ENCODE measurements at places on chromosomes 3 and 15.
A peak's percentile ranks its signal among the peaks of the same experiment; 100 is the strongest.

- no peak for DNase-seq
Measured at GRCh38 chr3:128424508-128425069, 42.1 kb downstream of the DNAJB8 start.

DNA sequence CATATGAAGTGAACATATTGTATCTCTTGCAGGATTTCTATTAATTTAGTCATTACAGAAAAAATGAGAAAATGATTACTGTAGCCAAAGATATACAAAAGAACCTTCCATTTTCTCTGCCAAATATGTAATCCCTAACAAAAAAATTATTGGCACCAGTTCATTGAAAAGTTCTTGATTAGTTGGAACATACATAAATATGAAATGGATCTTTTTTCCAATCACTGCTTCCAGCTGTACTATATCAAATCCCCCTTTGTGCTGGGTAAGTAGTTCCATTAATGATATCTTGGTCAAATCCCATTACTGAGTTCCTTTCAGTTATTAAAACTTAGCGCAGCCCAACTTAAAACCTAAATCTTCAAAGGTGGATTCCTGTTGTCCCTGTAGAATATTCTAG is 263.8 kb downstream of the SLC9A9 start:
- DNase-seq: no peak

GRCh38 chr3:134110963-134111362 is 81.2 kb upstream of the SLCO2A1 start:
- no peak for DNase-seq

DNA sequence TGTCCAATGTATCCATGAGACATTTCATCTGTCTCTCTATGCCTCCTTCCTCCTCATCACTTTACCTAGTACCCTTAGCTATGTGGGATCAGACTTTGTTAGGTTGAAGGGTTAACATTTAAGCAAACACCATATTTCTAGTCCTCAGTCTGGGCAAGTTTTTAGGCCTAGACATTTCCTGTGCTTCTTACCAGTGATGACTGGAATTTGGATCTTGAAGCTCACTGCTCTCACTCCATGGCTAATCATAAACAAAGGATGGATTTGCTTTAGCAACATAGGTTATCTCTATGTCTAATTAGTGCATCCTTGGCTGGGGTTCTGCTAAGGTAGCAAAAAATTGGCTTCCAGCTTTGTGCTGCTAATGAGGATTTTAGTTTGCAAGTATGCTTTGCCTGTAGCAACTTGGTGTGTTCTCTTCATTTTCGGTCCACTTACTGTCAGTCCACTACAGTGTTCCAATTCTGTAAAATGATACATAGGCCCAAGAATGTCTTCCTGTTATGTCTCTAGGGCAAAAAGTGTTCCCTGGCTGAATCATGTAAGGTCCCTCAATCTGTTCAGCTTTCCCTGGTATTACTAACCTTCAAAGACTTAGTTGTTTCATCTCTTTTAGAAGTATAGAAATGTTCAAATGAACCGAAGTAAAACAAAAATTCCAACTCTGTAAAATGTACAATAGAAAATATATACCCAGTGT is 615.4 kb downstream of the CADM2 start:
- no peak for DNase-seq

GRCh38 chr15:42604894-42605744 is 29.7 kb downstream of the STARD9 start:
- no peak for DNase-seq

DNA sequence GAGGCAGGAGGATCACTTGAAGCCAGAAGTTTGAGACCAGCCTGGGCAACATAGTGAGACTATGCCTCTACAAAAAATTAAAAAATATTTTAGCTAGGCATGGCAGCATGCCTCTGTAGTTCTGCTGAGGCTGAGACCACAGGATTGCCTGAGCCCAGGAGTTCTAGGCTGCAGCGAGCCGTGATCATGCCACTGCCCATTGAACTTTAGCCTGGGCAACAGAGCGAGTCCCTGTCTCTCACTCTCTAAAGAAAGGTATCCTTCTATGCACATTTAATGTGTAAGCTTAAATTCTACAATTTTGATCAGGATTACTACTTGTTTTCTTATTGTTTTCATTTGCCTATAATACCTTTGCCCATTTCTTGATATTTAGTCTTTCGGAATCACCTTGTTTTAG is 26.8 kb downstream of the GALK2 start:
- DNase-seq: no peak

GRCh38 chr3:32586356-32586755 is 15.7 kb upstream of the DYNC1LI1 start:
- DNase-seq: no peak

DNA sequence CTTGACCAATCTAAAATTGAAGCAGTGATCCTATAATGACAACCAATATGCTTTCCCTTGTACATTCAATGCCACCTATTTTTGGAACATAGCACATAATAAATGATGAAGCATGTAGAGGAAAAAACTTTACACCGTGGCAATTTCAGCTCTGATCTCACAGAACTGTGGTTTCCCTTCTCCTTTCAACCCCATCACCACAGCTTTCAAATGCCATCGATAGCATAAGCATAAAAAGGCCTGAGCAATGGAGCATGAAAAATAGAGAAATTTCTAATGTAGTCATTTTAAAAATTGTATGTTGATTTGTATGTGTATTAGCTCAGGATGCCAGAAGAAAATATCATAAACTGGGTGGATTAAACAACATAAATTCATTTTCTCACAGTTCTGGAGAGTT is 406.0 kb upstream of the TMCO5A start:
- DNase-seq: no peak

DNA sequence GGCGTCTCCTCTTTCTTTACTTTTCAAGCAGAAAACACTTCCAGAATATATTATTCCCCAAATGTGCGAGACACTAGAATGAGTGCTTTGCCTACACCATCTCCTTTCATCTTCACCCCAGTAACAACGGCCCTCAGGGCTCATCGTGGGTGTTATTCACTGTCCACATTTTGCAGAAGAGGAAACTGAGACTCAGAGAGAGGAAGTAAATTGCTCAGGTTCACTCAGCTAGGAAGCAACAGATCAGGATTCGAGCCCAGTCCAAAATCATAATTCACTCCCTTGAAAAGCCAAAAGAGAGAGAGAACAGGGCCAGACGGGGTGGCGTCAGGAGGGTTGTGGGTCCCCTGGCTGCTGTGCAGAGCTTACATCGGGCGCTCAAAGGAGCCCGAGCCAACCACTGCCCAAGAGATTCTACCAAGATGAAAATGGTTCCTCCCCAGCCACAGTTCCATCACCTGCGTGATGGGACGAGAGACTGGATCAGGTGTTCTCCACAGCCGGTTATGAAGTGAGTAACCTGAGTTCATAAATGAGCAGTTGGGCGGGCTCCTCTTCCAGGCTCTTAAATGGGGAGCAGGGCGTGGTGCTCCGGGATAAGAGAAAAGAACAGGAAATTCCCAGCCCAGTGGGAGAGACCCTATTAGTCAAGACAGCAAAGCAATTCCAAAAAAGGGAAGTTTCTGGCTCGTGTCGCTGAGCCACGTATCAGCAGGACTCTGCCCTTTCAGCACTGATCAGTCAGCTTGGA is 48.6 kb upstream of the FLNB start:
- DNase-seq: peak; percentile 68

DNA sequence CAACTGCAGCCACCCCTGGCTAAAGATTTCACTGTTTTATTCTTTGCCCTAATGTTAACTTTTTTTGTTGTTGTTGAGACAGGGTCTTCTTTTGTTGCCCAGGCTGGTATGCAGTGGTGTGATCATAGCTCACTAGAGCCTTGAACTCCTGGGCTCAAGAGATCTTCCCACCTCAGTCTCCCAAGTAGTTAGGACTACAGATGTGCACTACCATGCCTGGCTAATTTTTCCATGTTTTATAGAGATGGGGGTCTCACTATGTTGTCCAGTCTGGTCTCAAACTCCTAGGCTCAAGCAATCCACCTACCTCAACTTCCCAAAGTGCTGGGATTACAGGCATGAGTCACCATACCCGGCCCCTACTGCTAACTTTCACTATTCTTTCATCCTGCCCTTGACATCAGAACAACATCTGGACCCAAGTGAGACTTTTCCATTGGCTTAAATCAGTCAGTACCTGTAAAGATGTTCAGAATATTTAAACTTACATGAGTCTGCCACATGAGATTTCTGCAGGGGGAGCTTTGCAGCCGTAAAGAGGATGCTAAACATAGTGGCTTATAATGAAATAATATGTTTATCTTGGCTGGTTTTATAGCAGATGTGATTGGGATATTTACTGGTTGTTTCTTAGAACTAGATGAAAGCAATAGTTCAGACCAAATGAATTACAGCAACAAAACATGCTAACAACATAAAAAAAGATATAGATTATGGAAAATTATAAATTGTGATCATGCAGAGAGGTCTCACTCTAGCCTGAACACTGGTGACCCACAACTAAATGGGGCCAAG is 73.6 kb downstream of the HMG20A start:
- DNase-seq: no peak

DNA sequence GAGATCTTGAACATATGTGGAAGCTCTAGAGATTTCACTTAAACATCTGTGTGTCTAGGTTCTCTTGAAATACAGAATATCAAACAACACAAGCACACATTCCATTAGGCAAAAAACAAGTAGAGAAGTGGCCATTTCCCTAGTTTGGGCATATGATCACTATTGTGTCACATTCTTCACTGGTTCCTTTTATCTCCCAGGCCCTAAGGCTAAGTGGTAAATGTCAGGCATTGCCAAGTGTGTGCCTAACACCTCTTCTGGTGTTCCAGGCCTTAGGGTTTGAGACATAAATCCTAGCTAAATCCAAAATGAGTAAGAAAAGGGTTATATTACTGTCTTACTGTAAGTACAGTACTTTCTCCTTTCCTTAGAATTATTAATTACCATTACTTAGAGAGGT is 880.1 kb downstream of the PDCD6IP start:
- DNase-seq: no peak

- no peak for DNase-seq
Measured at GRCh38 chr15:101115393-101115785, 136.5 kb downstream of the CHSY1 start.

DNA sequence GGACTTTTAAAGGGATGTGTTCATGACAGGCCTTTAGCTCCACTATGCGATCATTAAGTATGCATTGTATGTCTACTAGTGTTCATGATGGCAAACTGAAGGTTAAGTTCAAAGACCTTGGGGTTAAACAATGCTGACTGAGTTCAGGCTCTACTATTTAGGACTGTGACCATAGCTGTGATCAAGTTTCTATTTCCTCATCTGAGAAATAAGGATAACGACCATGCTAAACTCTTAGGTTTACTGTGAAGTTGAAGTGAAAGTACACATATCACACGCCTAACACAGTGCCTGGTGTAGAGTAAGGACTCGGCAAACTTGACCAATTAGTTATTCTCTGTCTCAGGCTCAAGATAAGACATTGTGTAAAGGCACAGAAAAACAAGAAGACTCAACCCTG is 243.2 kb downstream of the MBNL1 start:
- no peak for DNase-seq

DNA sequence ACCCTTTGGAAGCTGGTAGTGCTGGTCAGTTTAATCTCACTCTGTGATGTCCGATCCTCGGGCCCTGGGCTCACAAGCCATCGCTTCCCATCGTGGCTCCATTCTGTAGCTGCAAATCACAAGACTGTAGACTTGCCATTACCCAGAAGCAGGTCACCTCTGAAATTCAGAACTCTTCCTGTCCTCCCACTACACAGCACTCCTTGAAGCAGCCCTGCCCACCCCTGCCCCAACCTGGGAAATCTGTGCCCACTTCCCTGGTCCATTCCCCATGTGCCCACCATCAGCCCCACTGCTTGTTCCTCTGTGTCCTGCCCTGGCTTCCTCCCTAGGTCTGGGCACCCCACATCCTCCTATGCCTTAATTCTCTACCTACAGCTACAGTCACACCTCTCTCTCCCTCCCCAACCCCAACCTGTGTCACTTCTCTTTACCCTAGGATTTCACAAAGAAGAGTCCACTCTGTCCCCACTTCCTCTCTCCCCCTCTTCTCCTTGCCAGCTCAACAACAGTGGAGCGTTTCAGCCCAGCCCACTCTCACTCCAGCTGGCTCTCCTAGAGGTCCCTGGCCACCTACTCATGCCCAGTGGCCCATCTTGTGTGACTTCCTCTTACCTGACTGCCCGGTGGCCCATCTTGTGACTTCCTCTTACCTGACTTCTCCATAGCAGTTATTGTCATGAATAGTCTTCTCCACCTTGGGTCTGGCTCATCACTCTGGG is 8.3 kb downstream of the ZNF710 start:
- DNase-seq: no peak

GRCh38 chr15:81095690-81096365 is 38.2 kb upstream of the CFAP161 start:
- DNase-seq: no peak

DNA sequence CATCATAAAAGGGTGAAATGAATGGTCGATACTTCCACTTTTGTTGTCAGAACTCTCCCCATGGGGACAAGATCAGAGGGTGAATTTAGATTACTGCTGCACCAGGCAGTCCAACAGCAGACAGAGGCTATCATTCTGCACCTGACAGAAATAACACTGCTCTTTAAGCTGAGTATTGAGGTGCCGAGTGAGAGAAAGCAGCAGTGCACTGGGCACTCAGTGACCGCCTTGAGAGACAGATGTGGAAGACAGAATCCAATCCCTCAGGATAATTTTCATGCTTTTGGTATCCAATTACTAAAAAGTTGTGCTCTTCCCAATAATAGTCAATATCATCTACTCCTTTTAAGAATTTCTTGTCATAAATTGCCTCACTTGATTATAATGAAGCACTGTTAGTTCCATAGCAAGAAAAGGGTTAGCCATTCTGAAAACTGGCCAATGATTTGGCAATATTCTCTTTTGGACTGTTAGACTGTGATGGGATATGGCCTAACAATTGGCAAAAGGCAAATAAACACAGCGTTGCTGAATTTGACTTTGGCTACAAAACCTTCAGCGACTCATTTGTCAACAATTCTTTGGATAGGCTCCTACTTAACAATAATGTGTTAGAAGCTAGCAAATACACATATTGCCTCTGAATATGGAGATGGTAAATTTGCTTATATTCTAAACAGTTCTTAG is 5.5 kb downstream of the FGF7 start:
- DNase-seq: no peak

- DNase-seq: peak; percentile 17
Measured at GRCh38 chr15:99755692-99756409, 22.6 kb upstream of the LYSMD4 start.

- no peak for DNase-seq
Measured at GRCh38 chr15:80984856-80985255, 4.8 kb downstream of the MESD start.

DNA sequence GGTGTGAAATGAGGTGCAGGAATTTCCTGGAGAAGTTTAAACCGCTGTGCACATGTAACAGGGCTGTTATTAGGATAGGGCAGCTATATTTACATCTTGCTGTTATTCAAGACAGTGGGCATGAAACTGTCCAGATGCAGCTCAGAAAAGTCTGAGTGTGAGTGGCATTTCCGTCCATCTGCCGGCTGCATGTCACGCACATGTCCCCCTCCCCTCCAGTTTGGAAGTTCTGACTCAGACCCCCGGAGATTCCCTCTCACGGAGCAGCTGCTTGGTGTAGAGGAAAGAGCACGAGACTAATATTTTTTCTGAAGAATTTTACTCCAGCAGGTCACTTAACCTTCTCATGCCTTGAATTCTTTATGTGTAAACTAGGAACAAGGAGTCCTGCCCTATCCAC is 69.8 kb downstream of the FEM1B start:
- no peak for DNase-seq

GRCh38 chr15:68151277-68151676 is 53.9 kb downstream of the CALML4 start:
- DNase-seq: no peak
